Stimulated activated CD8-positive, alpha-beta memory T cell treated with anti-CD3 and anti-CD28 coated beads, Interleukin-7, amount 100 ng/mL, for 48 hours (primary cell): ENCODE measurements at places on chromosomes 6 and 20.
A peak's percentile ranks its signal among the peaks of the same experiment; 100 is the strongest.

GRCh38 chr6:25250878-25251277 lies 28.3 kb upstream of the CARMIL1 start:
- peak; percentile 20 for DNase-seq

DNA sequence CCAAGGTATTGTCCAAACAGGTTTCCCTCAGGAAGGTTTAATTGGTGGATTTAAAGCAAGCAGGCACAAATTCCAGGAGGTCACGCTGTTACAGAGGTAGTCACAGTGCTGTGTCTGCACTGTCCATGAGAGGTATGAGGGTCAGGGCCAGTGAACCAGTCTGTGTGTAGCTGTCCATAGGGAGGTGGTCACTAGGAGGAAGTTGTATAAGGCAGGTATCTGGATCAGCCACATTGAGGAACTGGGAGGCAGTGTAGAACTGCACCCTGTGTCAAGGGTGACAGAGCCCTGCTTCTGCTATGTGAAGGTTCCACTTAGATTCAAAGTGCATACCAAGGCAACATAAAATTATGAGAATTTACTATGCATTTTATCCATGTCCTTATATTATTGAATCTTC lies 73.3 kb downstream of the MAP3K4 start:
- DNase-seq = no peak

GRCh38 chr20:7210910-7211309 lies 443.4 kb downstream of the BMP2 start:
- DNase-seq = no peak

DNA sequence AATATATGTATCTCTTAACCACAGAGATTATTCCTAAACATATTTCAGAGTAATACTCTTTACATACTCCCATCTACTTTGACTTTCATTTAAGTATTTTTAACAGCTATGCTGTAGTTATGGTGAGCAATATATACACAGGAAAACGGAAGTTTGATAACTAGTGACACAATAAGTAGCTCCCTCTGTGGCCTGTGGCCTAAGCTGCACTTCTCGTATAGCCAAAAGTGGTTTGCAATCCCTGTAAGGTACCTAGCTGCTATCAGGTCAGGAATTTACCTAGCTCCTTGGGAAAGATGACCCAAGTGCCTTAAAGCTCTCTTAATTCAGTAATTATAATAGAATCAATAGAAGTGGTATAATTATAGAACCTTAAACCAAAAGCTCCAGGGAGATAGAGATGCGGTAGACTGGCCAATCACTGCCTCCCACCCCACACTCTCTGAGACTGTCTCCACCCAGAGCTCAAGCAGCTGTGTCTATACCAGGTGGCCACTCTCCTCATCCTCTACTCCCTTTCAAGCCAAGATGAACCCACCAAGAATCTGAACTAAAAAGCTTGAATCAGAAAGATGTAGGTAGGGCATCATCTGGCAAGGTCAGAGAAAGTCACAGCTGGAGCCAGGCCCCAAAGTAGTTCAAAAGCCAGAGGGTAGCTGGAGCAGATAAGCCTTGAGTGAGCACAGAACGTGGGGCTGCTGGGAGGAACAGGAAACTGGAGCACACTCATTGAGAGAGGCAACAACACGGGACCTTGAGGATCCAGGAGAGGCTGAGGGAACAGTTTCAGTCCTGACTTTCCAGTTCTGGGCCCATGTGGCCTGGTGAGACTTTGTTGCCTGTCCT lies 84.9 kb upstream of the ASF1A start:
- DNase-seq = no peak

DNA sequence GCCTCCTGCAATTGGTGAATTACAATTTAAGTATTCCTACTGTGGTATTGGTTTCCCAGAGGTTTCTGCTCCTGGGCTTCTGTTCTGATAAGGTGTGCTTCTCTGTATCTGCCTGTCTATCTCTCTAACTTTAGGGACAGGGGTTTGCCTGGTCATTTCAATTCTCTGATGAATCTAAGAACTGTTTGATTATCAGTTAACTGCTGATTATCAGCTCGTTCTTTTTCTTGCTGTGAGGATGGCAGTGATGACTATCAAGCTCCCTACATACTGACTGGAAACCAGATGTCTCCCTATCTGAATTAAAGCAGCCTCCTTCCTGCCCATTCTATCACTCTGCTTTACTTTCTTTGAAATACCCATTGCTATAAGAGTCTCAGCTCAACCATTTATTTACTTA lies 120.5 kb downstream of the INSM1 start:
- DNase-seq = no peak

GRCh38 chr6:119921491-119922010 lies 572.0 kb upstream of the MAN1A1 start:
- DNase-seq = no peak

GRCh38 chr6:5462856-5463255 lies 201.5 kb downstream of the FARS2 start:
- no peak for DNase-seq

DNA sequence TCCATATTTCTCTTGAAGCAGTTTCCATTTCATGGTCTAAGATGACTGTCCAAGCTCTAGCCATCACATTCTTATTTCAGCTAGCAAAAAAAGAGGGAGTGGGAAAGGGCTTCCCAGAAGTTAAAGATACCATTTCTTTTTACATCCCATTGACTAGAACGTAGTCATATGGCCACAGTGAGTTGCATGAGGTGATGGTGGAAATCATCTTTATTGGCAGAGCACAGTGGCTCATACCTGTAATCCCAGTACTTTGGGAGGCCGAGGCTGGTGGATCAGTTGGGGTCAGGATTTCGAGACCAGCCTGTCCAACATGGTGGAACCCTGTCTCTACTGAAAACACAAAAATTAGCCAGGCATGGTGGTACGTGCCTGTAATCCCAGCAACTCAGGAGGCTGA lies 99.6 kb downstream of the ISM1 start:
- DNase-seq = no peak

- no peak for DNase-seq
Measured at GRCh38 chr6:17725083-17725482, 18.4 kb upstream of the NUP153 start.

DNA sequence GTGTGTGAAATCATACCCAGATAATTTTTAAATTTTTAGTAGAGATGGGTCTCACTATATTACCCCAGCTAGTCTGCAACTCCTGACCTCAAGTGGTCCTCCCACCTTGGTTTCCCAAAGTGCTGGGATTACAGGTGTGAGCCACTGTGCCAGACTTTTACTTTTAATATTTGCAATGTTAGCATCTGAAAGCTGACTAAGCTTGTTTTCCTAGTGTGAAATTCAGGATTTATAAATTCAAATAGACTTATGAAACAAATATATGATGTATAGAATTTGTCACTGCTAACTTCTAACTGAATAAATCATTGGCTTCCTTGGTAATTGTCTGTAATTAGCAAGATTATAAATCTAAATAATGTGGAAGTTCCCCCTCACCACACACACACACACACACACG lies 58.8 kb upstream of the SLC22A23 start:
- DNase-seq = no peak

DNA sequence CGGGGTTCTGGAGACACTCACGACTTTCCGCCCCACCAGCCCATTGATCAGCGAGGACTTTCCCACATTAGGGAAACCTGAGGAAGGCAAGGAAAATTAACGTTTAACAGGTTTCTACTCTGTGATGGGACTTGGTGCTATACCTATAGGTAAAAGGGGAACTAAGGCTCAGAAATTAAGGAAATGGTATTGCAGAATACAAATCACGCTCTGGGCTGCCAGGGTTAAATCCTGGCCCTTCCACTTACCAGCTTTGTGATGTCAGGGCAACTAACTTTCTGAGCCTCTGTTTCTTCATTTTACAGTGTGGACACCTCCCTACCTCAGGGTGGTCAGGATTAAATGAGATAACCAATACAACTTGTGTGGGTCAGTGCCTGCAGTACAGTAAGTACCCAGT lies 8.8 kb downstream of the GNL1 start:
- DNase-seq = no peak

GRCh38 chr6:84348801-84349200 lies 121.4 kb upstream of the CEP162 start:
- no peak for DNase-seq

GRCh38 chr20:34500823-34501222 lies 15.4 kb upstream of the DYNLRB1 start:
- DNase-seq = no peak

DNA sequence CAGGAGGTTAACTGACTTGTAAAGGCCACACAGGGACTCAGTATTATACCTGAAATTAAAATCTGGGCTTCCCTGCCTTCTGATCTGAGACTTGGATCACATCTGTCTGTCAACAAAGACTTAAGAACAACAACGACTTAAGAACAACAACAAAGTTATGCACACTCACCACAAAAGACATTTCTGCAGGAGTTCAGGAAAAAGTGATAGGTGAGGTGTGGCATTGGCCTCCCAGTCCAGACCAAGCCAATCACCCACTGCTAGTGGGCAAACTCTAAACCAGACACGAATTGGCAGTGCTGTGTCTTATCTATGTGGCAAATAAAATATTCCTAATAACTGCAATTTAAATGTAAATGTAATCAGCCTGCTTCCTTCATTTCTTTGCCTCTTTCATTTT lies 61.3 kb downstream of the PRDM1 start:
- DNase-seq = no peak

DNA sequence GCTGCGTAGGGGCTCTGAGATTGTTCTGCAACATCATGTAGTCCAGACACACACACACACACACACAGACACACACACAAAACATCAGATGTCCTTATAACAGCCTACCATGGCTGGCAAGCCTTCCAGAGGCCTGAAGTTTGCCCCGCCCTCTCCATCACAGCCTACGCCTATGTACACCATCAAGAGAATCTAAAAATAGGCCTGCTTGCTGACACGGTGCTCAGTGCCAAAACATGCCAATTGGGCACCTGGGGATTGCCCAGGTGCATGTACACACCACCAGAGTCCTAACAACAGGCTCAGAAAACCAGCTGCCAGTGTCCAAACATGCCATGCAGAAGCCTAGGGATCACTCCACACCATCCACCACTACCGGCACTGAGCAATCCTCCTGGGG lies 391.7 kb upstream of the SPTLC3 start:
- DNase-seq = no peak

DNA sequence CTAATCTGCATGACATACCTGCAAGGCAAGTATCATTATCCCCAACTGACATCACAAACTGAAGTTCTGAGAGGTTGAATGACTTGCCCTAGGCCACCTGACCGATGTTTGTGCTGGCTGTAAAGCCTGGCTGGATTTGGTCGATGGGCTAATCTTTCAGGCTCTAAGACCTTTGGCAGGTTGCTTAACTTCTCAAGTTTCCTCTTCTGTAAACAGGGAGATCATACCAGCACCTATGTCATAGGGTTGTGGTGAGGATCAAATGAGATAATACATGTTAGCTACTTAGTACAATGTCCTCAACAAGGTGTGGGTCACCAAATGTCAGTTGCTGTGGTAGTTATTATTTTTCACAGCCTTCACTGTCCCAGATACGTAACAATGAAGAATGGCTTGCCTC lies 14.2 kb downstream of the ANKRD66 start:
- DNase-seq = no peak

- no peak for DNase-seq
Measured at GRCh38 chr6:34491091-34491430, 25.2 kb downstream of the PACSIN1 start.

DNA sequence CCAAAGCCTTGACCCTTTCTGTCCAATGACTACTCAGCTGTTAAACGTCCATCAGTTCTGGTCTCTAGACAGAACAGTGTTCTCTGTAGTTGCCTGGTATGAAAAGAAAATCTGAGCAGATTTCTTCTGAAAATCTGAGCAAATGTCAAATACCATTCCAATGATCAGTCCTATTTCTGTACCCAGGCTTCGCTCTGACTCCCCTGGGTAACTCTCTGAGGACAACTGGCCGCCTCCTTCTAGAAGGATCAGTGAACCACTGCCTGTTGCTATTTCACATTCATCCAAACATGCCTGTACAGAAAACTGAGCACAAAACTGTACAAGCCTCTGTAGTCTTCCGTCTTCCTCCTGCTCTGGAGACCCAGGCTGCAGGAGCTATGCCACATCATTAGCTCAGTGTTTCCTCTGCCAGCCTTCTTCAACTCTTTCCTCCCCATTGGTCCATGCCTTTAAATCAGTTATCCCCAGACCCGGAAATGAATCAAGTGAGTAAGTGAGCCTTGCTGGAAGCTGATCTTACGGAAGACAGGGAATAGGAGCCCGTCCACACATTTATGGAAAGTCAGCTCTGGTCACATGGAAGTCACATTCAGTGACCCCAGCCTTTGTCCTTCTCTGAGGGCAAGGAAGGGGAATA lies 63.3 kb downstream of the DAAM2 start:
- no peak for DNase-seq

- no peak for DNase-seq
Measured at GRCh38 chr6:36223706-36224105, 27.2 kb downstream of the BRPF3 start.

- DNase-seq = no peak
Measured at GRCh38 chr20:40291493-40292135, 397.4 kb downstream of the MAFB start.

DNA sequence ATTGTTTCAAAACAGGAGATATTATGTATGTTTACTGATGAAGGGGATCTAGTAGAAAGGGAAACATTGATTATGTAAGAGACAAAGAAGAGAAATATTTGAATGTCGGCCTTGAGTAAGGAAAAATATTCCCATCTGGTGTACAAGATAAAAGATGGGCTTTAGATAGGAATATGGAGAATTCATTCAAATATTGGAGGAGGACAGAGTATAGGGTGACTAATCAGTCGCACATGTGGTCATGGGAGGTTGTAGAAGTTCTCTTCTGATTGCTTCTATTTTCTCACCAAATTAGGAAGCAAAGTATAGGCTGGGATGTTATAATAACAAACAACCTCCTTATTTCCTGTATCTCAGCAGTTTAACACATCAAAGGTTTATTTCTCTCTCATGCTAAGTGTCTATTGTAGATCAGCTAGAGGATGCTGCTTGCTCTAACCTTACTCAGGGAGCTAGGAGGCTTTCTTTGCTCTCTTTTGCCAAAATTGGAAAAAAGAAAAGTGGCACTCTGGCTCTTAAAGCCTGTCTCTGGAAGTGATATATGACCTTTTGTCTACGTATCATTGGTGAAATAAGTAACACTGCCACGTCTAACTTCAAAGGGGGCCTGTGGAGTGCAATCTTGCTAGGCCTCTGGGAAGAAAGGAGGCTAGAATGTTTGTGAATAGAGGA lies 1.2 kb upstream of the HDDC2 start:
- no peak for DNase-seq

DNA sequence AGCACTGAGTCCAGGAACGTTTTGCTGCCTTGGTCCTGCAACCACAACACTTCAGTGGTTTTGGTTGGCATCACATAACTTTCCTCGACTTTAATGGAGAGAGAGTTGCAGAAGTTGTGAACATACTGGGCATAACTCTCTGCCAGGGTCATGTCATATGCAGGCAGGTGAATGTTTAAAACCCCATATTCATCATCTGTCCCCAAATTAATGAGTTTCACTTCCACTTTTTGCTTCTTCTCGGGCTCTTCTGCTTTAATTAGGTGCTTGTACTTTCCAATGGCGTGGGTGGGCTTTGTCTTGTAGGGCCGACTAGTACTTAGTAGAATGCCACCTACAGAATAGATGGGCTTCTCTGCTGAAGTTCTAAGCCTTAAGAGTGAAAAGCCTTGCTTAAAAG lies 45.2 kb upstream of the TFAP2A start:
- no peak for DNase-seq
